ENCODE measurements at places on chromosomes 4 and X.

DNA sequence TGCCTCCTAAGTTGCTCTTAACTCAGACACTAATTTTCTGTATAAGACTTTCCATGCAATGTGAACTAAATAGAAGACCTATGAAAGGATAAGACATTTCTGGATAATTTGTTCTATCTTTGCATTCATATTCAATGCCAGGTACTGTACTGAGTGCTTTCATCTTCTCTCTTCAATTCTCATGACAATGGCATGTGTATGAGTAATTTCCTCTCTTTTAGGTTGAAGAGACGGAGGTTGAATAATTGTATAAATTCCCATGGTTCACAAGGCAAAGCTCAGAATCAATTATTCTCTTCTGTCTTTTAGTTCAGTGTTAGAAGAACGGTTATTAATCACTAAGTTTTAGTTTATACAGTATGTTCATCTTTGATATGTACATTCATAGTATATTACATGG lies 29.3 kb upstream of the CFAP299 start:
- DNase-seq = no peak

GRCh38 chr4:67201334-67201733 lies 344.0 kb downstream of the CENPC start:
- no peak for DNase-seq

DNA sequence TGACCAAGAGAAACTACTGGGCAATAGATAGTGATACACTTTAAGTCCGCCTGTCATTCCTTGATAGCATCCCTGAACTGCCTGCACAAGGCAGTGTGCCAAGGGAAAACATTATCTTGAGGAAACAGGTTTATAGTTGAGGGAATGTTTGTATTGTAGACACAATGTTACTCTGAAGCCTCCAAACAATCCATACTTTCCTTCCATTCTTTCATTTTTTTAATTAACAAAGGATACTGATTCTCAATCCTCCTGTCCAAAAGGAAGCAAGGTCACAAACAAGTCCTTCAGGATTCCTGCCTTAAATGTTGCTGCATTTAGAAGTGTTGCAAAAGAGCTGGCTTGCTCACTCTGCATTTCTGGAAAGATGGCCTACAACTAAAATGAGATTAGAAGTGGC lies 61.7 kb upstream of the PRSS48 start:
- no peak for DNase-seq

- DNase-seq = no peak
Observed at GRCh38 chr4:42654631-42655268, 2.2 kb downstream of the ATP8A1 start.

- DNase-seq = no peak
Observed at GRCh38 chr4:70239131-70239883, 3.1 kb upstream of the CSN3 start.

DNA sequence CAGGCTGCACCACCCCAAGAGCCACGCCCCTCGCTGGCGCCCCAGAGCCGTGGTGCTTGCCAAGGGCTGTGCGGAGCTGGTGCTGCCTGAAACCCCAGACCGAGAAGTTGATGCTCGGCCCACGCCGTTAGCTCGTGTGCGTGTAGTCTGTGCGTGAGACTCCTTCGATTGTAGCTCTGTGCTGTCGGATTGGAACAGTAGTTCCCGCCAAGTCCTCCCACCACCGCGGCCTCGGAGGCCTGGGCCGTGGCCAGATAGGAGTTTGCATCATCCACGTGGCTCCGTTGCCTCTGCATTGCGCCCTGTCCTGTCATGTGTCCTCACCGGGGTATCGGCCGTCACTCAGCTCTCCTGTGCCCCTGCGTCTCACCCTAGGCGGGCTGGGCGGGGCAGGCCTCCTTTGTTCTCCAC lies 24.2 kb downstream of the TNIP2 start:
- no peak for DNase-seq

Data from HuH-7.5 (cell line).